ENCODE measurements at places on chromosomes 2 and 18. TPM values are rescaled to one million over a fixed set of nuclear protein-coding genes. Genes with fewer than 3 reads are reported as not detected.

The CRACDL gene
- 1.9 TPM for polyA plus RNA-seq

The REG3G gene
- not detected for polyA plus RNA-seq

The IL37 gene
- not detected for polyA plus RNA-seq

The PROKR1 gene
- polyA plus RNA-seq = 1.8 TPM

The TCF23 gene
- polyA plus RNA-seq = 0.36 TPM

The RBM44 gene
- 0.83 TPM for polyA plus RNA-seq

The RETREG2 gene
- polyA plus RNA-seq = 45.8 TPM

The ANKRD23 gene
- 18.0 TPM for polyA plus RNA-seq

The CCDC178 gene
- polyA plus RNA-seq = 0.68 TPM

The ANTXR1 gene
- 147 TPM for polyA plus RNA-seq

The IMPACT gene
- 36.6 TPM for polyA plus RNA-seq

The MLPH gene
- 0.50 TPM for polyA plus RNA-seq

The MOCOS gene
- polyA plus RNA-seq = 0.24 TPM

The OBSL1 gene
- polyA plus RNA-seq = 139 TPM

All from muscle of back (tissue), 13 donors.